NCI-H2081 treated with DMSO at 0.1 percent for 48 hours (cell line): ENCODE measurements at places on chromosomes 3 and 15.

- no peak for DNase-seq
Measured at GRCh38 chr3:114310695-114311094, 16.9 kb downstream of the TIGIT start.

GRCh38 chr3:108088697-108089096, 2.1 kb downstream of the CD47 start:
- DNase-seq = no peak

GRCh38 chr3:197327701-197328100, 29.3 kb upstream of the DLG1 start:
- DNase-seq = no peak

- no peak for DNase-seq
Measured at GRCh38 chr3:90080988-90081387, 973.6 kb downstream of the EPHA3 start.

DNA sequence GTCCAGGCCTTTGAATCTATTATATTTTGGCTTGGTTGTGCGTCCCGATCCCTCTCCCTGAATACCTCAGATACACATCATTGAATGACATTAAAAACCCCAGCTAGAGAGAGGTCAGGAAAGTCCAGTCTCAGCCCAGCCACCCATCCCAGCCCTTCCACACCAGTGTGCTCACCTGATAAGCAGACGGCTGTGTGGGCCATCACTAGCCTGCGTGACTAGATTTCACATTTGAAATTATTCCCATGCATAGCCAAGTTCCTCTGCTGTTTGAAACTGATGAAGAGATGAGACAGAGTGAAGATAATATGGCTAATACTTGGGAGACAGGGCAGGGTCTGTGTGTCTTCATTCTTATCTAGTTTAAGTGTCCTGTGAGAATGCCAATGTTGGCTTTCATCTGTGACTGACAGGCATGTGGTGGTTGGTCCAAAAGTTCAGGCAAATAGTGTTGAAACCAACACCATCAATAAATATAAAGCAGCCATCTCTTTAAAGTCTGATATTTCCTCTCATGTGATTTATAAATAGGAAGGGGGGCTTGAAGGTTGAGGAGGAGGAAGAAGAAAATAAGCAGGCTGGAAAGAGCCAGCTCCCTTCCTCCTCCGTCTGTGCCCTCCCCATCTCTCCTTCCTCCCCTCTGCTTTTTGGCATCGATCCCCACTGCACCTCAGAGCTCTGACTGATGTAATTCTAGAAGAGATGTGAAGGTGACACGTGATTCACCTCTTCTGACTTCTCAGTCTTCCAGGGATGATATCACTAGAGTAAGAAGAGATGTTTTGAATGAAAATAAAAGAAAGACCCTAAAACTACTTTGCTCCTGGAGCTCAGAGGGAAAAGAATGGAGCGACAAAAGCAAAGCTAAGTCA, 5.1 kb downstream of the FAM43A start:
- DNase-seq = no peak

DNA sequence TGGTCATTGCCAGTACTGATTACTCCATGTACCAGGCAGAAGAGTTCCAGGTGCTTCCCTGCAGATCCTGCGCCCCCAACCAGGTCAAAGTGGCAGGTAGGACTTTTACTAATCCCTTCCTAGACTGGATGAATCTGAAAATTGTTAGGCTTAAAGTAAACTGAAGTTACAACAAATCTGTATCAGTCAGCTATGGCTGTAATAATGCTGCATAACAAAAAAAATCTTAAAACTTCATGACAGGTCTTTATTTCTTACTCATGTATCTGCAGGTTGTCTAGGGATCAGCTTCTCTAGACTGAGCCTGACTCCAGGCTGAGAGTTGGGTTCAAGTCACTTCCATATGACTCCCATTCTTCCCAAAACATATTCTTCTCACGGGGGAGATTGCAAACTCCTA, 93.7 kb downstream of the MESD start:
- no peak for DNase-seq

DNA sequence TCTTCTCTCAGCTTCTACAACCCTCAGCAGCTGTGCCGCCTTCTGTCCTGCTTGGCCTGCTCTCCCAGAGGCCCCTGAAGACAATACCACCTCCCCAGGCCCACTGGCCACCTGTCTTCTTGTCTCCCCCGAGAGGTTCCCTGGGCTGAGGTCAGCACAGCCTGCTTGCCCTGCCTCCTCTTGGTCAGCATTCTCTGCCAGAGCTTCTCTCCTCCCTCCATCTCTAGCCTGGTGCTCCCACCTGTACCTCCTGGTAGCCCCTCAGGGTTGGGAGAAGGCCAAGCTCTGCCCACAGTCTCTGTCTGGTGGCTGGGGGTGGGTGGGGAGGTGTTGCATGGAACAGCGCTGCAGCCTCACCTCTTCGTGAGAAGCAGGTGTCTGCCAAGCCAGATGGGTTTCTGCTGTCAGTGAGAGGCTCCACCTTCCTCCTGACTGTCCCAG, 5.6 kb upstream of the ISLR start:
- no peak for DNase-seq
